ENCODE measurements at places on chromosomes 3 and 15.

DNA sequence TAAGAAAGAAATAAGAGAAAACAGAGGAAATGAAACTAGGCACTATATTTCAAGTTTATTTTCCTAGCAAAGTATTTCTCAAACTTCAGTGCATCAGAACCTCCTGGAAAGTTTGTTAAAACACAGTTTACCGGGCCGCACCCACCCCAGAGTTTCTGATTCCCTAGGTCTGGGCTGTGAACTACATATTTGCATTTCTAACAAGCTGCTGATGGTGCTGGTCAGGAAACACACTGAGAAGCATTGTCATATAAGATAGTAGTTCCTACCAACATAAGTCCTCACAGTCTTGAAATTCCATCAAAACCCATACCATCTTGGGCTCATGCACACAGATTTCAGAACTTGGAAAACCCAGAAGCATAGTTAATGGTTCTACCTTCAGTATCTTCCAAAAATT lies 8.3 kb downstream of the SLC9A9 start:
- no peak for DNase-seq

DNA sequence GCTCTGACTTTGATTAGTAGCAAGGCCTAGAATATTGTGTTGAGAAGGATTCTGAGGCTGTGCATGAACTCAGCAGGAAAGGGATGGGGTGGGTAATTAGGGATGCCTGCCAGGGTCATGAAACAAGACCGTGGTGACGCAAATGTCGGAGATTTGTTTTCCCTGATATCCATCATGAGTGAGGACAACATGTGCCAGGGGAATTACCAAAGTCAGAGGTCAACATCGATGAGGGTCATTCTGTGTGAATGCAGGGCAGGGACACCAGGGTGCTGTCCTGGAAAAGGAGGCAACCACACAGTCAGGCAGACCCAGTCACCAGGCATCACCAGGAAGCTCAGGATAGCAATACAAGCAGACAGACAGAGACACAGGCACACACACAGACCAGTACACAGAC lies 52.2 kb downstream of the SLCO2A1 start:
- no peak for DNase-seq

DNA sequence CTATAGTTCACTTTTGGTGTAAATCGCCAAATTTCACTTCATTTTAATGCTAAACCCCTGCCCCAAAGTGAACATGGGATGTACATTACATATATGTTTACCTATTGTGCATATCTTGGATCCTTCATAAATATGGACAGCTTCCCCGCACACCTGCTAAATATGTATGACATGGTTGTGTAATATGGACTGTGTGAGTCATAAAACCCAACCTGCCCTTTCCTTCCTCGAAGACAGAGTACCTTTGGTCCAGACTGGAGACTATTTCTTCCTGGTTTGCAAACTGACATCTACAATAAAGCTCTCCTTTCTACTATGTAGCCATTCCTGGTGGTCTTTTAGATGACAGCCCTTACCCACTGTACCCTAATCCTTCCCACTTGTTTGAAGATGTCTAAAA lies 12.4 kb downstream of the ACTC1 start:
- no peak for DNase-seq

DNA sequence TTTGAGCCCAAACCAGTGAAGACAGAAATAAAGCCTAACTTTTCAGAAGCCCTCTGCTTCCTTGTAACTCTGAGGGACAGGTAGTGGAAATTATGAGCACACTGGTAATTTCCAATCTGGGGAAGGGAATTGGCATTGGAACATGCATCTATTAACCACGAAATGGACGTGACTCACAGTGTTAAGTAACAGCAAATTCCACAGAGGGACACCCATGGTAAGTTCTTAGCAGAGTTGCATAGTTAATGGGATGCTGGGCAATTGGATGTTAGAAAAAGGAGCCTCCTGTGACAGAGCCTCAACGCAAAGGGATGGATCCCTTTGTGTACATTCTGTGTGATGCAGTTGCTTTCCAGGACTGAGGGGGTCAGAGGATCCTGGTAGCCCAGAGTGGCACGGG lies 168.6 kb downstream of the SEMA6D start:
- DNase-seq = no peak

DNA sequence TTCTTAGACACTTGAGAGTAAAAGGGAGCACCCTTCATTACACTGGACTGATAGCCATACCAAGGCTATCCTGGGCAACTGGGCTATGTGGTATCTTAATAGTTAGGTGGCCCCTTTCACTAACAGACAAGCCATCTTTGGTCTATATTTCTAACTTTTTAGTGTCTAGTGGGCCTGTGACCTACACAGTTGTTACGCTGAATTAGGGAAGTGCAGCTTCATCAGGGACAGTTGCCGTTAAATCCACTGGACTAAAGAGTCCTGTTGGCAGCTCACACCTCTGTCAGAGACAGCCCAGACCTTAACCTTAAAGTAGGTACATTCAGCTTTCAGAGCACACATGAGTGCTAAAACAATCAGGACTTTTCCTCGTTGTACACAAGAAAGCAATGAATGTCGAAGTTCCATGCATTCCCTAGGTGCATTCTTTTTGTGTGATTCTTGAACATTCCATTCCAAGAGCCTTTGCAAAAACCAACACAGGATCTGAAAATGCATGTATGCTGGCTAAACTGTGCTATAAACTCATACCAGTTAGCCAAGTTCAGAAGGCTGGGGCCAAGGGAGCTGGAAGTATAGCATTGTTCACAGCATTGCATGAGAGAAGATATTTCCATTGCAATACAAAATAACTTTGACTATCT lies 230.2 kb upstream of the EIF1B start:
- no peak for DNase-seq

- DNase-seq = no peak
Measured at GRCh38 chr15:71761649-71762048, 48.7 kb upstream of the NR2E3 start.

DNA sequence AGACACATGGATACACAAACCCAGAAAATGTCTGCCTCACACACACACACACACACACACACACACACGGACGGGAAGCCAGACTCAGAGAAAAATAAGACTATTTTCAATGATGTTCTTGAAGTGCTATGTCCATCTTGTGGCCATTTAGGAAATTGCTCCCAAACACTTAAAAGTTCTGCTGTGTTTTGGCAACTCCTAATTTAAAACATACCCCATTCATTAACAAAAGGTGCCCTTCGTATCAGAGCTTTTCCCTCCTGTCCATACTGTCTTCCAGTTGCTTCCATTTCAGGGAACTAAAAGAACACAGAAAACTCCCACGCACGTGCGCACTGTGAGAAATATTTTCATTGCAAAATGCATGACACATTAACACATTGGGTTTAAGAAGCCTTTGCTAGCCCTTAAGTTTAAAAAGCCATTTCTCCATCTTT lies 44.6 kb downstream of the SLC12A1 start:
- peak; percentile 52 for DNase-seq

DNA sequence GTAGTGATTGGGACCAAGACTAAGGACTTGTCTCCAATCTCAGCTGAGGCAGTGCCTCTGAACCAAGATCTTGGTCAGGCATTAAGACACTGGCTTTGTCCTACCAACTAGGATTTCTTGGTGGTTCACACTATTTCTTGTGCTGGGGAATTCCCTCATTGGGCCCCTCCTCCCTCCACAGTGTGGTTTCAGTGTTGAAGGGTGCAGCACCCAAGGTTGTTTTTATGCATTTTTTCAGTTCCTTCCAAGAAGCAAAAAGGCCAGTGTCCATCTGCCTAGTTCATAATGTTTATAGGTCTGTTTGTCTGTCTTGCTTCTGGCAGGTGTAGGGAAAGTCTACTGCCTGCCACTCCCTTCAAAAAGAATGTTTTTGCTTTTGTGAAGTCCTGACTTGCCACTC lies 10.6 kb upstream of the ITPKA start:
- DNase-seq = no peak

DNA sequence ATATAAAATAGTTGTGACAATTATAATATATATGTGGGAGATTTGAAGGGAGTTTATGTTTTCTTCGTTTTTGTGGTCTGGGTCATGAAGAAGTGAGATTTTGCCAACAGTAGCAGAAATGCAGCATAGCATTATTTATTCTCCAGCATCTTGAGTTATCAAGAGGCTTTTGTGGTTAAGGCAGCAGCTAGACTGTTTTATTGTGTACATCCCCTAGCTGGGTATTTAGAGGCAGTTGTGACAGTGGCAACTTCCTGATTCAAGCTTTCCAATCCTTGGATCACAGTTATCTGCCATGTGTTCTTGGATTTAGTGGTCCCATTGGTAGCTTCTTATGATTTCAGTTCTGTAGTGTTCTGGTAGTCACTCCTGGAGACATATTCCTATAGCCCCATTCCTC lies 29.0 kb downstream of the ARIH1 start:
- DNase-seq = no peak

GRCh38 chr15:47360305-47360704 lies 357.0 kb upstream of the SEMA6D start:
- DNase-seq = no peak

- no peak for DNase-seq
Measured at GRCh38 chr15:63634154-63634553, 37.0 kb downstream of the FBXL22 start.

- no peak for DNase-seq
Measured at GRCh38 chr3:55661141-55661540, 174.0 kb upstream of the WNT5A start.

GRCh38 chr3:179299999-179300613 lies 22.7 kb upstream of the ZNF639 start:
- no peak for DNase-seq

- no peak for DNase-seq
Measured at GRCh38 chr15:51004103-51004551, 90.6 kb downstream of the TNFAIP8L3 start.

DNA sequence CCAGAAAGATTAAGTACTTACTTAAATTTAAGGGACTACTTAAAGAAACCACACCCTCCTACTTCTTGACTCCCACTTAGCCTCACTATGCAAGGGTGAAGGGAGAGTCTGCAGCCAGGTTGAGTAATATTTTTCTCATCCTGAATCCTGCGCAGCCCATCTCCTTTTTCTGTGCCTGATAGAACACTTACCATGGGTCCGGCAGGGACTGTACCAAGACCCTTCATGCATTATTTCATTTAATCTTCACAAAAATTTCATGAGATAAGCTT lies 562.6 kb upstream of the CFAP20DC start:
- DNase-seq = no peak

DNA sequence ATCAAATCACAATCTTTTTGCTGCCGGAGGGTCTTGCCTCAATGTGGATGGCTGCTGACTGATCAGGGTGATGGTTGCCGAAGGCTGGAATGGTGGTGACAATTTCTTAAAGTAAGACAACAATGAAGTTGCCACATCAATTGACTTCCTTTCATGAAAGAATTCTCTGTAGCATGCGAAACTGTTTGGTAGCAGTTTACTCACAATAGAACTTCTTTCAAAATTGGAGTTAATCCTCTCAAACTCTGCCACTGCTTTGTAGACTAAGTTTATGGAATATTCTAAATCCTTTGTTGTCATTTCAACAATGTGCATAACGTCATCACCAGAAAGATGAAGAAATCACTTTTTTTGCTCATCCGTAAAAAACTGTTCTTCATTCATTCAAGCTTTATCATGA lies 65.8 kb downstream of the B3GNT5 start:
- no peak for DNase-seq

- no peak for DNase-seq
Measured at GRCh38 chr15:96146726-96147125, 183.8 kb upstream of the NR2F2 start.

GRCh38 chr3:162507397-162507796 lies 1010.8 kb downstream of the OTOL1 start:
- no peak for DNase-seq

DNA sequence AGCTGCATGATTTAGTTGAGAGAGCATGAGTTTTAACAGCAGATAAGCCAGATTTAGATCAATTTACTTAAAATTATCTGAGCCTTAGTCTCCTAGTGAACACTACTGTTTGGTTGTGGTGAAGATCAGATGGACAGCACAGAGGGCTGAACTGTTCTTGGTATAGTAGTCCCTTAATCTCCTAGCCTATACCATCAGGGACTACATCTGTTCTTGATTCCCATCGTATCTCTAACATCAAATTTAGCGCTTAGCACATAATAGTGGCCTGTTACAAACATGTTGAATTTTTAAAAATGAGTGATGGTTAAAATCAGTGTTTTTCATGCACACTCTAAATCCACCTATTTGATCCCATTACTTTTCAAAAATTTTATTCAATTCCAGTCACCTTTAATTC lies 507.7 kb downstream of the GRM7 start:
- no peak for DNase-seq

- no peak for DNase-seq
Measured at GRCh38 chr3:33980252-33980651, 181.8 kb downstream of the PDCD6IP start.

DNA sequence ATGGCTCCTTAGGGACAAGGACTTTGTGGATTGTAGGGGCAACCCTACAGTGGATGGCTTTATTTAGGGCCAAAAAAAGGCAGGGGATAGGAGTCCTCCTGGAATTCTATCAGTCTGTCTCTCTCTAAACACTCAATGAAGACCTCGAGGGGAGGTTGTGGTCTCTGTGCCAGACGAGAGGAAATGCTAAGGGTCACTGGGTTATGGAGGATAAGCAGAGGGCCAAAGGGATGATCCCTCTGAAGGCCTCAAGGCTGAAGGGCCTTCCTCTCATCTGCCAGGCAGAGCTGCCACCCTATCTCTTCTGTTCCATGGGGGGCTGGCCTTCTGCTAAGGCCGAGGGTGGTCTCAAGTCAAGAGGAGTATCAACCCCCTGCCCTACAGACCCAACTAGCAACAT lies 27.0 kb downstream of the PLXNB1 start:
- no peak for DNase-seq

- DNase-seq = no peak
Measured at GRCh38 chr3:33634262-33634661, 83.8 kb downstream of the CLASP2 start.

- no peak for DNase-seq
Measured at GRCh38 chr3:141739731-141740130, 1.6 kb downstream of the RNF7 start.

GRCh38 chr15:47890397-47891150 lies 173.3 kb downstream of the SEMA6D start:
- no peak for DNase-seq

DNA sequence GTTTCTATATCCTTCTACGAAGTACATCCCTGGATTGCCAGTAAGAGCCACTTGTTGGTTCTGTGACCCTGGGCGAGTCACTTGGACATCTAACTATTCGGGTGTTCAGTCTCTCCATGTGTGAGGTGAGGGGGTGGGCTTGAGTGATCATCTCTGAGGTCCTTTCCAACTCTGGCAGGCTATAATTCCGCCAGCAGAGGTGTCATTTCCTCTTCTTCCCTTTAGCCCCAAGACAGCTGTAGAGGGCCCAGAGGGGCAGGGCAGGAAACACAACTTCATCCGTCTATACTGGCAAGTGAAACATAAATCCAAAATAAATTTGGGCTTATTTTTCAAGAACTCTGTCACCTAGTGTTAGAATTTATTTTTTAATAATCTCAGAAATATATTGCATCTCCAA lies 38.1 kb downstream of the C2CD4A start:
- no peak for DNase-seq

DNA sequence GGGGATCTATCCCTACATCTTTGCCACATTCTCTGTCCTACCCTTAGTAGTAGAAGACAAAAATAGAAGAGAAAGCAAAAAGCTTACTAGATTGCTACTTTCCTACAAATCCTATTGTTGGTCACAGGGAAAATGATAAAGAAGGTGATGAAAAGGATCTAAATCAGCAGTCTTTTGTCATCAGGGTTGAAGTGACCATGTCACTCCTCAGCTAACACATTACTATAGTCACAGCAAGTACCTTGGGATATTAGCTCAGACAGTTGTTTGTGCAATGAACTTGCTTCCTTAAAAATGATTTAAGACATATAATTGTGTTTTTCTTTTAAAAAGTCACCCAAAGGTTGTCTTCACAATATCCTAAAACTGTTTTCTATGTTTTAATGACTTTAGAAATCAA lies 6.3 kb downstream of the ST3GAL6 start:
- DNase-seq = no peak

Data from retina (tissue), 1 donor.